ENCODE measurements at places on chromosomes 16 and 17.
A peak's percentile ranks its signal among the peaks of the same experiment; 100 is the strongest.

- no peak for DNase-seq
These were observed 8.4 kb downstream of the P3H4 start for GRCh38 chr17:41803049-41804020.

DNA sequence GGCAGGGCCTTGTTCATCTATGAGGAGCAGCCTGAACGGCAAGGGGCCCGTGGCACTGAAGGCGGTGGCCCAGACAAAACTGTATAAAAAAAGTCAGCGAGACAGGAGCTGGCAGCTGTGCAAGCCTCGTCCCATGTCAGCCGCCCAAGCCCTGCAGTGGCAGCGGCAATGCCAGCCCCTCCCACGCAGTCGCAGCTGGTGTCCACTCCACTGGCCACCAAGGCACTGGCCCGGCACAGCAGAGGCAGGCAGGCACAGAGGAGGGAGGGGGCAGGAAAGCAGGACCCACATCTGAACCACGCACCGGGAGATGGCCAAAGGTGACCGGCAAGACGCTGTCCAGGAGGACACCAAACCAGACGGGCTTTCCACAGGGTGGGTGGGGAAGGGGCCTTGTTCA is 15.9 kb upstream of the C16orf95 start:
- DNase-seq = no peak

DNA sequence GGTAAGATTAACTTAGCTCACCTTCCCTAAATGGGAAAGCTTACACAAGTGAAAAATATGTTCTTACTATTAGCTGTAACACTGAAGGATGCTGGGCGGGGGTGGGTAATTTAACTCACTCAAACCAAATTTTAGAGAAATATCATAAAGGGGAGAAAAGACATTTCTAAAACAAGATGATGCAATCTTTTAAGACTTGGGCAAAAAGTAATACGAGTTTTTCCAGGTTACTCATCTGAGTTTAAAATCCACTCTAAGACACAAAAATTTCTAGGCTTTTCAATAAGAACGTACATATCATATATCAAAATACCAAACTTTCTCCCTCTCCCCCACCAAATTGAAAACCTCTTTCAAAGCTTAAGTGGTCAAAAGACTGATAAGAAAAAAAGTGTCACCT is 228.8 kb downstream of the CEP112 start:
- no peak for DNase-seq

- DNase-seq = no peak
These were observed 44.7 kb upstream of the ACSF3 start for GRCh38 chr16:89048871-89049422.

GRCh38 chr16:67999985-68000384 is 701 bp upstream of the DPEP2 start:
- no peak for DNase-seq

GRCh38 chr17:8867361-8867981 is at the start of gene PIK3R6:
Gene PIK3R6 (minus strand): TSS chr17:8867674. CDS start chr17:8849794, 17,880 bp downstream.
- DNase-seq = no peak

DNA sequence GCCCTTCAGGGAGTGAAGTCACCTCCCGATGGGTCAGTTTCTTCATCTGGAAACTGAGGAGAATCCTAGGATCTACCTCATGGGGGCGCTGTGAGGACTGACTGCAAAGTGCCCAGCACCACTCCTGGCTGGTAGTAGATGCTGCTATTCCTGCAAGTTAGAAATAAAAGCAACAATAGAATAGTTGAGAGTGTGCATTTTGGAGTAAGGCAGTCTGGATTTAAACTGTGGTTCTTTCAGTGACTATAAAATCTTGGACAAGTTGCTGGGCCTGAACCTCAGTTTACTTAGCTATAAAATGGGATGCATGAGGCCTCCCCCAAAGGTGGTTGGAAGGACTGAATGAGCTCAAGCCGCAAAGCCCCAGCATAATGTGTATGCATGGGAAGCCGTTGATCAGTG is 70.6 kb downstream of the CYB5B start:
- DNase-seq = no peak

DNA sequence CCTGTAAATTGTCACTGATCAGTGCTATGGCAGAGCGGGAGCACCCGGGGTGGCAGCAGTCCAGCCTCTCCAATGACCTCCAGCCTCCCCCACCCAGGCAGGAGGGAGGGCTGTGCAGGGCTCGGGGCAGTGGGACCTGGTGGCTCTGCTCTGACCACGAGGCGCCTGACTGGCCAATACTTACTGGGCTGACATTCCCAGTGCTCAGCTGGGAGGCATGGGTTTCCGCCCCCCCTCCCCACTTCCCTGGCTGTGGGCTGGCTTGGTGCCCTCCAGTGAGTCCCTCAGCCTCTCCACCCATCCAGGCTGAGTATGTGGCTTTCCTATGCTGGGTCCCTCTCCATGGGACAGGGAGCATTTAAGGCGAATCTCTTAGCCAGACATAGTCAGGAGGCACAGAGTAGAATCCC is 2.7 kb downstream of the SOCS3 start:
- DNase-seq = no peak

- no peak for DNase-seq
These were observed 645 bp upstream of the ELMO3 start for GRCh38 chr16:67198238-67198734.

GRCh38 chr17:1592751-1593629 is 30.4 kb upstream of the PITPNA start:
- DNase-seq = no peak

DNA sequence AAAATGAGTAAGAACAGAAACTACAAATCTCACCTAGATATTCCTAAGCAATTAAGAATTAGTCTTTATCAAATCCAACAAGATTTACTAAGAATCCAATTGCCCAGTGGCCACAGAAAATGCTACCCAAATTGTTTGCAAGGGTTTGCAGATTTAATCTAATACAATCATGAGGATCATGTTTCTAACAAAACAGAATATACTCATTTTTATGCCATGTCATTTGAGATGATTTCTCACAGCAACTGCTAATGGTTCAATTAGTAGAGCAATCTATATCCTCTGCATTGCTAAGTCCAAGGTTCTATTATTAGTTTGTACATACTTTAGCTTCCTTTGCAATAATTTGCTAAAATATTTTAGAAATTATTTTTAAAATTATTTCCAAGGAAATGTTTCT is 41.2 kb downstream of the HELZ start:
- no peak for DNase-seq

DNA sequence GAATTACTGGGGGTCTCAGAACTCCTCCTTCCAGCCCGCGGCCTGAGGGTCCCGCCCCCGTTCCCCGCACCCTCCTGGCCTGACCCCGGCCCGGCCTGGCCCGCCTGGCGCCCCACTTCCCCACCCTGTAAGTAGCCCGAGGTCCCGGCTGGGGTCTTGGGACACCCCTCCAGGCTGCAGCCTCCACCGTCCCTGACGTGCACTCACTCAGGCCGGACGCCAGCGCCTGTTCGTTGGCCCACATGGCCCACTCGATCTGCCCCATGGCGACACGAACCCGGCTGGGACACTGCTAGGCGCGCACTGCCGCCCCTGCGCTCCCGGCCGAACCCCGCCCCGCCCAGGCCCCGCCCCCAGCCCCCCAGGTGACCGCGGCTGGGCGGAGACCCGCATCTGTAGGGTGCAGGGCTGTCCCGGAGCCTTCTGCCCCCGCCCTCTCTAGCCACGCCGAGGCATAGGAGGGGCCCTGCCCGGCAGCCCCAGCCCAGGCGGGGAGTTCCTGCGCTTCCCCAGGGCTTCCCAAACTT is at the start of gene CYBA:
TSS of gene CYBA (minus strand) at position 305 of the 527 bp plus-strand sequence. CDS start at position 265, 40 bp downstream.
- DNase-seq = peak; percentile 67

GRCh38 chr17:74107107-74107506 is 96.4 kb upstream of the RPL38 start:
- no peak for DNase-seq

DNA sequence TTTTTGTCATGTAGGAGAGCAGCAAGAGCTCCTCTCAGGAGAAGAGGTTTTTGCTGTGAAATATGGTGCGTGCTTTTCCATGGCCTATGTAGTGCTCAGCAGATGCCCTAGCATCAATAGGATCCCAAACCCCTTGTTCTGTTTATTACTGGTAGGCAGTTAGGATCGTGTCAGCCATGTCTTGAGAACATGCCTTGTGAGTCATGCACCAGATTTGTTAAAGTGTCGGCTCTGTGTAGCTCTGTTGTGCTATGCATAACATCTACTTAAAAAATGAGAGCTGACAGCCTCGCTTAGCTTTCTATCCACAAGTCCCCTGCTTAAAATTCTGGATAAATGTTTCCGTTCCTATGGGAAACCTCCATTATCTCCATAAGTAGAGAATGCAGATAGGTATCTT is 4.4 kb upstream of the EIF4A3 start:
- no peak for DNase-seq

- DNase-seq = no peak
These were observed 2.7 kb downstream of the MAPT start for GRCh38 chr17:45896803-45897693.

GRCh38 chr16:84652566-84652965 is 4.3 kb downstream of the KLHL36 start:
- no peak for DNase-seq

DNA sequence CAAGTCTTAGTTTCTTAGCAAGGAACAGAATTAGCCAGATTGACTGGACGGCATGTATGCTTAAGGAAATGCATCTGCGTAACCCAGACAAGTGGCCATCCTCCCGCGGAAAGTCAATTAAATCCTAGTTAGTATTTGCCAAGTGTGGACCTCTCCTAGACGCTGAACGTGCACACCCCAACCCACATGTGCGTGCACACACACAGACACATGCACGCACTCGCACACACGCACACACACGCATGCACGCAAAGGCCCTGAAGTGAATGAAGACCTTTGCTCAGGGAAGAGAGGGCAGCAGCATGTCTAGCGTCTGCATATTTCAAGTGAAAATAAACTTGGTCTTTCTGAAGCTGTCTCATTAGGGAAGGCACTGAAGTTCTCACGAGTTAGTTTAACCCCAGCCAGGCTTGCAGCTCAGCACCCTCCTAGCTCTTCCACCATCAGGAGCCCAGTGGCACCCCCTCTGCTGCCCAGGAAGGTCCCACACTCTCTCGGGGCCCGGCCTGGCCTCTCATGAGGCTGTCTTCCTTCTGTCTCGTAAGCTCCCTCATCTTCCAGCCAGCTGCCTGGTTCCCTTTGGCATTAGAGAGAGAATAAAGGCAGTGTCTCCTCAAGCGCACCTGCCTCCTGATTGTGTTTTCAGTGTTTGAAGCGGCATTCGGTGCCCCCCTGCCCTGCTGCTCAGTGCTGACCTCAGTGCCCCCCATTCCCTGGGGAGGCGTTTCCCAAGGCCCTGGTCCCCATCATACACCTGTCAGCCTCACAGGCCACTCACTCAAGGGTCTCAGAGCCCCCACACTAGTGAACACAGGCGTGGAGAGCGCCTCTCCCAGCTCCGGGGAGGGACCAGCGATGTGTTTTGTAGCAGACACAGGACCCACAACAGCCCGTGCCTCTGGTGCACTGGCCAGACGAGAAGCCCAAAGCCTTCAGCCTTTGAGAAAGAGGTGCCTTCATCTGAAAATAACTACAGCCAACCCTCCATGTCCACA is 52.2 kb upstream of the CHMP6 start:
- DNase-seq = no peak

- DNase-seq = no peak
These were observed 103.6 kb upstream of the C16orf82 start for GRCh38 chr16:26963109-26963508.

- DNase-seq = no peak
These were observed 127.9 kb downstream of the ENGASE start for GRCh38 chr17:79202480-79202879.

GRCh38 chr17:76252040-76252954 is 12.0 kb upstream of the RNF157 start:
- DNase-seq = no peak

DNA sequence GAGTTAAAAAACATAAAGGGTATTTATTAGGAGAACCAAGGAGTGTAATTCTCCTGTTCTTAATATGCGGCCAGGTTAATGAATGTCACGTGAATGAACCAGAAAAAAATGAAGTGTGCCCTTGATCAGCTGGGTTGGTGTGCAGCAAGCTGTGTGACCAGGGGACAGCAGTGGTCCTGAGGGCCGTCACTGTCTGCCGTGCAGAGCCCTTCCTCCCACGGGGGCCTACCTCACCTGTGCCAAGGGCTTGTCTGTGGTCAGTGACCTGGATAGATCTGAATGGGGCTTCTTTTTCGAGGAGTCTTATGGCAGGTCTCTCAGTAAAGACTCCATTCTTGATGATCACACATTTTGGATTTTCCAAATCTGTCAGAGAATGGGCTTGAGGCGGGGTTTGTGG is 17.7 kb upstream of the STH start:
- no peak for DNase-seq

DNA sequence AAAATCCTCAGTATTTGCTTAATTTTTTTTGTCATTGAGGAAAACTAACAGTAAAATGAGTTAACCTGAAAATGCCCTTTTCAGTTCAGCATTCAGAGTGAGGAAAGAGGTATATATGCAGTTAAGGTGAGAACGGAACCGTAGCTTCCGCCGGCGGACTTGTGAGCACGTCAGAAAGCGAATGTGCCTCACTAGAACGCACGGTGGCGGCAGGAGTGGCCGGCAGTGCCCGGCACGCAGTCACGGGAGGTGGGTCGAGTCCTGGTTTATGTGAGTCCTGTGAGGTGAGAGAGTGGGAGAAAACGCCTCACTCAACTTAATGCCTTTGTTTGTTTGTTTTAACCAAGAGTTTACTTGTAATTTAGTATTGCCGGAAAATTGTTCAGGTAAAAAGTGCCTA is 6.1 kb downstream of the SEC14L1 start:
- DNase-seq = no peak

DNA sequence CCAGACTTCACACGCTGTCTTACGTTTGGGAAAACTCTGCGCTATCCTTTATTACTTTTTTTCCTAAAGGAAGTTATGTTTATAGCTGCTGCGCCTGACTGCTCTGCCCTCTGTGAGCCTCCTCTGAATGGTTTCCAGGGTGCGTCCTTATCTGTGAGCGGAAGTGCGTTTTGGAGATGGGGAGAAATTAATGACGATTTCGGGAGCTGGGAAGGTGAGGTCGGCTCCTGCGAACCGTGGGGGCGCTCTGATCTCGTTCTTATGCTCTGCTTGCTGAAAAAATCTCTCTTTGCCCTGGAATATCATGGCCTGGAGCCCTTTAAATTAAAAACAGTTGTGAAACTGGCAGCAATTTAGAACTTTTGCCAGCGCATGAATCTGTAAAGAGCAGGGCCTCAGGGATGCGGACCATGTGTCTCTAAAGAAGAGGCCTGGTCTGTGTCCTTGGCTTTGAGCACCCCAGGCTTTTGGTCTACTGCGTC is 135.7 kb upstream of the ZFHX3 start:
- DNase-seq = no peak

DNA sequence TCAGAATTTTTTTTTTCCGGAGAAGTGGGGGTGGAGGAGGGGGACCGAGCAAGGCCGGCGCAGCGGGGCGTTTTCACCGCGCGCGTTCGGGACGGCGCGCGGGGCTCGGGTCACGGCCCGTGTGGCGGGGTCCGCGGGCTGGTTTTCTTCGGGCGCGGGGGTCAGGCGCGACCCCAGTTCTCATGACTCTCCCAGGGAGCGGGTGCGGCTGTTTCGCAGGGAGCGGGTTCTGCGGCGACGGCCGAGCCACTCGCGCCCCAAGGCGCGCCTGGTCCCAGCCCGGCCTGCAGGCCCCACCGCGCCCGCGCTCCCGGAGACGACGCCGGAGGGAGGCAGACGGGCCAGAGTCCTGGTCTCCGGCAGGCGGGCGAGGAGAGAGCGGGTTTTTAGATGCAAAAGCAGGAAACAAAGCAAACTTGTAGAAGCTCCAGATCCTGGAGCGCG is 1.0 kb downstream of the BAHCC1 start:
- no peak for DNase-seq
